ELF-1 (cell line): ENCODE measurements at places on chromosomes 5 and 9.

DNA sequence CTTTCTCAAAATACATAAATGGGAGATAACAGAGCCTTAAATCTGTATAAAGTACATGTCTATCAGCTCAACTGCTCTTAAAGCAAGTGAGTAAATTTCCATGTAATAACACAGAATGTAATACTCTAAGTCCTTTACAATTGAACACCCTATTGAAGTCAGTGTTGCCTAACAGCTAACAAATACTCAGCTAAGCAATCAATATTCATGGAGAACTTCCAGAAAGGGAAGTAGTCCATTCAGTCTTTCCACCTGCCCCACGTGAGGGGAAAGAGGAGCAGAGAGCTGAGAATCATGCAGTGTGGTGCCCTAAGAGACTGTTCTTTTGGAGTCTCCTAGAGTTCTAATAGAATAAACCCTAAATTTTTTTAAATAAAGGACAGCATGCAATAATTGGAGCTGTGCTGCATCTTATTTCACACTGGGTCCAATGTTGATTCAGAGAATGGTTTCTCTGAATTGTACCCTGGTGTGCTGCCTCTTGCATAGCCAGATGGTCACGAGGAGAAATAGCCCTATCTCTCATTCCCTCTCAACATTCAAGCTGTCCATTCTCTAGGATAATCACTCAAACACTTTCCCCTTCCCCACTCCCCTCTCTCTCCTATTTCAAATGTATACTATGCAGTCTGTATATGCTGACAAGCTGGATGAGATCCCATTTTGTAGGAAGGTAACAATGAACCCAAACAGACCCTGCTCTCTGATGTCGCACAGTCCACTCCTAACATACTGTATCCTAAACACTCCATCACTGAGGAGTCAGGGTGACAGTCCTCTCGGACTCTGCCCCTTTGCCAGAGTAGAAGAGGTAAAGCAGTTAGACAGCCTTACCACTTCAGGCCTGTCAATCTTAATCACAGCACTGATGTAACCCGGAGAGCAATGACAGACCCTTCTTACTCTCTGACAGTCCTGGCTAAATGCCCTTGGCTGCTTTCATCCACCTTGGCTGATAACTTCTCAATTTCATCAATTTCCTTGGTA is 134.8 kb downstream of the EPB41L4A start:
- DNase-seq: no peak

DNA sequence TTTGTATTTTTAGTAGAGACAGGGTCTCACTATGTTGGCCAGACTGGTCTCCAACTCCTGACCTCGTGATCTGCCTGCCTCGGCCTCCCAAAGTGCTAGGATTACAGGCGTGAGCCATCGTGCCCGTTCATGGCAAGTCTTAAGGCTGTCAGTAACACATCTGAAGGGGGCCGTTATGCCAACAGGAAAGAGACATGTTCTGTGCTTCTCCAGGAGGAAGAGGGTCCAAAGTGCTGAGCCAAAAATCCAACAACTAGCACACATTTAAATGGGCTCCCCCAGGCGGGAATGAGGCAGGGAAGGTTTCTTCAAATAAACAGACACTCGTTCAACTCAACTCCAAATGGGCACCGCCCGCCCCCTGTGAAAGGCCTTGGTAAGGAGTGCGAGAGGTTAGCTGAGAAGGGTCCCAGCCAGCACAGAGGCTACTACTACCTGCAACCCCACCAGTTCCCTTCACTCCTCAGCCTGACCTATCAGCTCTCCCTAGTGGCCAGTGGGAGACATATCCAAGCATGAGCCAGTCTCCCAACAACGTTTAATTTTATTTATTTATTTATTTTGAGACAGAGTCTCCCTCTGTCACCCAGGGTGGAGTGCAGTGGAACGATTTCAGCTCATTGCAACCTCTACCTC is 84.1 kb upstream of the DMRT1 start:
- peak; percentile 74 for DNase-seq

DNA sequence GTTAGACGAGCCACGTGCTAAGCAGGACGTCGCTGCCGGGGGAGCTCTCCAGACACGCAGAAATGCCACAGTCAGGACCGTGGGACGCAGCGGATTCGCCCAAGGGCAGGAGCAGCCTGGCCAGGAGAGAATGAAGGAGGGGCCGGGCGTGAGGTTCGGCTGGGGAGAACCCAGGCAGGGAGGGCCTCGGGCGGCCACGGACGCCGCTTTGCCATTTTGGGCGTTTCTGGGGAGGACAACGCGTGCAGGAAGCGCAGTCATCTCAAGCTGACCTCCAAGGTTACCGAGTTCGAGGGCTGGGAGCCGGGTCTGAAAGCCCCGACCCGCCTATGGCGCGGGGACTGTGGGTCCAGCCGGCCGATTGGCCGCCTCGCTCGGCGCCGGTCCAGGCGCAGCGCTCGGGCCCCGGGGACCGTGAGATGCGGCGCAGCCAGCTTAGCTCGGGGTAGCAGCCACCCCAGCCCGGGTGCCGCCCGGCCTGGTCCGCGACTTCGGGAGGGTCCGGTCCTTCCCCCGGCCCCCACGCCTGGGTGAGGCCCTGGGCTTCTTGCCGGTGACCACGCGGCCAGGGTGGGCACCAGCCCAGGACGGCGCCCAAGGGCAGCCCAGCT is 760 bp upstream of the MAN1B1 start:
- peak; percentile 63 for DNase-seq

DNA sequence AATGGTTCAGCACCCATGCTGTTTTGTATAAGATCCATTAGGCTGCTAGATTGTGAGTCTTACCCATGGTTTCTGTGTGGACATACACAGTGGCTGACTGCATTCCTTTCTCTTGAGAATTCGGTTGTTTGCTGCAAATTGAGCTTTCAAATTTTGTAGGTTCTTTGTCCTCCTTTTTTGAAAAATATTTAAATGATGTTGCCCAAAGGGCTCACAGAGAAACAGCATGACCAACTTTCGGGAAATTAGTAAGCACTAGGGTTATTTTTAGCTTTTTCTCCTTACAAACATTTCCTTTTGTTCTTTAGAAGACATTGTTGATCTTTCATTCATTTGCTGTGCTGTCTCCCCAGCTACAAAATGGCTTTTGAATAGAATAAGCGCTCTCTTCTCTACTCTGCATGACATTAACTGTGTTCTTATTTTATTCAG is 79.4 kb downstream of the NLN start:
- no peak for DNase-seq

GRCh38 chr9:700365-701282 is 140.9 kb upstream of the DMRT1 start:
- DNase-seq: no peak

- DNase-seq: no peak
Measured at GRCh38 chr5:16987776-16988175, 51.7 kb upstream of the MYO10 start.

- DNase-seq: no peak
Measured at GRCh38 chr9:109309282-109309681, 11.6 kb downstream of the EPB41L4B start.

GRCh38 chr9:130482463-130482862 is 37.7 kb downstream of the ASS1 start:
- no peak for DNase-seq

DNA sequence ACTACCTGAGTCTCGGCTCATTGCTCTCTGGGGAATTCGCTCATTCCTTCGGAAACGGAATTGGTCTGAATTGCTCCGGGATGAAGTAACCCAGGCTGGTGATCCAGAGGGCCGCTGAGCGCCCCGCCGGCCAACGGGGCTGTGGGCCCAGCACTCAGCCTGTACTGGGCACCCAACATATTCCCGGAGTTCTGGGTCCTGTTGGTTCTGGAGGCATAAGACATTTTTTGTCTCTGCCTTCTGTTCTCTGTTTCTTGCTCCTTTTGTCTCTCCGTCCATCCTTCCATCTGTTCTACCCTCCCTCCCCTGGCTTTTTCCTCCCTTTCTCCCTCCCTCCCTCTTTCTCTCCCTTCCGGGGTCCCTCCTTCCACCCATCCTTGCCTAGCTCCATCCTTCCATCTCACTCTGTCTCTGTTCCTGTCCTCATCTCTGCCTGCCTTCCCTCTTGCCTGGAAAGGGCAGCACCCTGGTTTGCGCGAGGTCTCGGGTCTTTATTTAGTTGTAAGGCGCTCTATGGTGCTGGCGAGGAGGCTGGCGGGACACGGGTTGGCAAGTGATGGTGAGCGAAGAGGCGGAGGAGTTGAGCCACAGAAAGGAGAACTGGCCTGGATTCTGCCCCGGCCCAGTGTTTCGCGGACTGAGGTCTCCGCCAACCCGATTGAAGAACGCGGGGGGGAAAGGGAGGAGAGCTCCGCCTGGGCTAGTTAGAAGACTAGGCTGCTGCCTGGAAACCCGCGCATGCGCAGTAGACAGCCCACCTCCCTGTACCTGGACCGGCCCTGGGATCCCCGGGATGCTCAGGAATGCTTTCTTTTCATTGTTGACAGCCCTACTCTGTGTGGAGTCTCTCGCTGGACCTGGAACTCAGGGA is 1468.0 kb downstream of the FOXD4L5 start:
- peak; percentile 98 for DNase-seq

DNA sequence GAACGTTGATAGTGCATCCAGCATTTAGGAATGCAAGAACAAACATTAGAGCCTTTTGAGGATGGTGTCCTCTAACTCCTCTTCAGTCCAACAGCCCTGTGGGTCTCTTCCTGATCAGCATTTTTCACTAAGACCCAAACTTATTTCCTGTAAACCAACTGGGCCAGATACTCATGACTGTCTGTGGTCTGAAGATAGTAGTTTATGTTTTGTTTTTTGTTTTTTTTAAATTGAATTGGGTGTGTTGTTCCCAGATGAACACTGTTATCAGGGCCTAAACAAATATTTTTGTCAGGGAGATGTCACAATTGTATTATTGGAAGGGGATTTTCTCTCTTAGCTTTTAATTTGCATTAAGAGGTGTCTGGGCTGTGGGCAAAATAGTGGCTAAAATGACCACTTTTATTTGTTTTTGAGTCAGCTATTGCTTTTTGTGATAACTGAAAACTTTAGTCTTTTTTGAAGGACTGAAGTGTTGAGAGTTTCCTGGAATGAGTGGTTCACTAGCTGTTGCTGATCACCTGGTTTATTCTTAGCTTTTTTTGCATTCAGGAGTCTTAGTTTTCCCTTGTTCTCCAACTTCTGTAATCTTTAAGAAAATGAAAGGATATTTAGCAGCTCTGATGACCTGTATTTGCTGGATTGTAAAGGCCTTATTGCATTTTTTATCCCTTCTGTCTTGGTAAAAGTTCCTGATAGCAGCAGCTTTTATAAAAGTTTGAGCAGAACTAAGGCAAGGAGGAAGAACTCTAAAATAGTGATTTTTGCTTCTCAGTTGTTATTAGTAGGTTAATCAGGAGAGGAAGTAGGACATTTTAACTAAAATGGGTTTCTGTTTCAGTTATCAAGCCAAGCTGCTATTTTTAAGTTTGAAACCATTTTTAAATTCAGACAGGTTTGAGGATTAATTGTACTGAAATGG is 5.5 kb downstream of the MAN2A1 start:
- DNase-seq: no peak

- DNase-seq: no peak
Measured at GRCh38 chr5:144028636-144029035, 141.8 kb downstream of the YIPF5 start.

DNA sequence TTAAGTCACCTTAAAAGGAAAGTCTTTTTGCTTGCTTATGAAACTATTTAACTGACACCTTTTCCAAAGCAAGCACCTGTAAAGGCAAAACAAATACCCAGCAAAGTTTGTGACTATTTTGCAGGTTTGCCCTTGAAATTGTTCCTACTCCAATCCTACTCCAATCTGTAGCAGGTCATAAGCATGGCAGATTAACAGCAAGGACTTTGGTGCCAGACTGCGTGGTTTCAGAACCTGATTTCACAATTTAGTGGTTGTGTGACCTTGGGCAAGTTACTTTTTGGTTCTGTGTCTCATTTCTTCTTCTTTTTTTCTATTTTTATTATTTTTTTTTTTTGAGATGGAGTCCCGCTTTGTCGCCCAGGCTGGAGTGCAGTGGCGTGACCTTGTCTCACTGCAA is 282.1 kb downstream of the RFX3 start:
- DNase-seq: no peak

DNA sequence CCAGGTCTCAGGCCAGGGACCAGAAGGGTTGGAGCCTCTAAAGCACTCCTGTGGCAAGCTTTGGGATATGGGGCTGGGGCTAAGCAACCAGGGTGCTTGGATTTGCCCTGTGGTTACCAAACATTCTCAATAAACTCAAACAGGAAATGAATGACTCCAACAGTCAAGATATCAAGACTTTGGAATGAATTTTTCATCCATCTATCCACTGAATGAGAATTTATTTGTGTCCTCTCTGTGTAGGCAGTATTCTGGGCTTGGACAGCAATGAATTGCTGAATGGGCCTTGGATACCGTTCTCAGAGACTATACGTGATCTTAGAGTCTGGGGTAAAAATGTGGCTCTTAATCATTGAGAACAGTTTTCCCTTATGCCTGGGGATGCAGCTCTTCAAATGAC is 212.5 kb downstream of the DAB2IP start:
- no peak for DNase-seq

DNA sequence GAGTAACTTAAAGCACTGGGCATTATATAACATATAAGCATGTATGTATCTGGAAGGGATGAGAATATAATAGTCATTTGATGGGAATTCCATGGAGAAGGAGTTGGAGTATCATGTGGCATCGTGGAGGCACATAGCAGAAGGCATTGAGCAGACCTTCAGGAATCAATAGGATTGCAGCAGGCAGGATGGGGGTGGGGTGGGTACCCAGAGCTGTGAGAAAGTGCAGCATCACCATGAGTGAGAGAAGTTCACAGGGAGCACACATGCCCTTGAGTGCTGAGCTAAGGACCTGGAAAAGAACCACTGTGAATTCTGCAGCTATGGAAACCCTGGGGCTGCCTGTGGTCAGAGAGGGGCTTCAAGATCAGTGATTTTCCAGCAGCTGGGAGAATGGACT is 57.3 kb downstream of the MED10 start:
- DNase-seq: no peak

DNA sequence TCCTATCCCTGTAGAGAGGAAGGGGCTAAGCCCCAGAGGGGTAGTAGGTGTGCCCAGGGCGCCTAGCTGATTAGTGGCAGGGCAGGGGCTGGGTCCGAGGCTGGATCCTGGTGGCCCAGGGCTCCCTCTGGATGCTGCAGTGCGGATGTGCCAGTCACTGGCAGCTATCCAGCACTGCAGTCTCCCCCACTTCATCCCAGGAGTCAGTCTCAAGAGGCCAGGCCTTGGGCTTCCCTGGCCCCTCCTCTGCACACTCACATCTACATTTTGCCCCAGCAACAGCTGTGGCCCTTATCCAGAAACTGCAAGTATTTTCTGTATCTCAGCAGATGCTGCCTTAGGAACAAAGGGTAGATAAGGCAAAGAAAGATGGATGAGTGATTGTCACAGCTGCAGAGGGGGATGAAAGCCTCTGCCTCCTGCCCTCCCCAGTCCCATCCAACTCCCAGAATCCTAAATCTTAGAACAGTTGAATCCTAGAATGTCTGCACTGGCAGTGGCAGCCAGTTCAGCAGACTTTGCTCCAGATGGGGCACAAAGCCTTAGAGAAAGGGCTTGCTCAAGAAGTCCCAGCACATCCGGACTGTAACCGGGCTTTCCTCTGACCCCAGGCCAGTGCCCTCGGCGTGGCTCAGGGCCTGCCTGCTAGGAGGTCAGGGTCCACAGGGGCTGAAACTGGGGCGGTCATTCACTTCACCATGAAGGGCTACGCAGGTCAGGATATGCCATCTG is 1.6 kb downstream of the ANXA6 start:
- DNase-seq: peak; percentile 43

- DNase-seq: no peak
Measured at GRCh38 chr9:135249711-135250110, 162.2 kb downstream of the OLFM1 start.

- no peak for DNase-seq
Measured at GRCh38 chr9:13529321-13530104, 250.0 kb upstream of the MPDZ start.
